ENCODE measurements at places on chromosomes 7 and 10. TPM values are rescaled to one million over a fixed set of nuclear protein-coding genes. Genes with fewer than 3 reads are reported as not detected.

SLC16A12 gene
- total RNA-seq, result not detected

OPALIN gene
- total RNA-seq, result not detected

TMEM184A gene
- total RNA-seq, result not detected

SPDYE11 gene
- not detected for total RNA-seq

ATG9B gene
- not detected for total RNA-seq

HK1 gene
- 72.2 TPM for total RNA-seq

Measured in MG63 (cell line).